Right forelimb (tissue), 1 donor: ENCODE measurements at places on chromosomes 2 and 18.
A peak's percentile ranks its signal among the peaks of the same experiment; 100 is the strongest.

- peak; percentile 46 for DNase-seq
Observed at GRCh38 chr2:23824777-23825212, 102.1 kb downstream of the ATAD2B start.

- no peak for DNase-seq
Observed at GRCh38 chr2:197869041-197869440, 64.6 kb downstream of the PLCL1 start.

DNA sequence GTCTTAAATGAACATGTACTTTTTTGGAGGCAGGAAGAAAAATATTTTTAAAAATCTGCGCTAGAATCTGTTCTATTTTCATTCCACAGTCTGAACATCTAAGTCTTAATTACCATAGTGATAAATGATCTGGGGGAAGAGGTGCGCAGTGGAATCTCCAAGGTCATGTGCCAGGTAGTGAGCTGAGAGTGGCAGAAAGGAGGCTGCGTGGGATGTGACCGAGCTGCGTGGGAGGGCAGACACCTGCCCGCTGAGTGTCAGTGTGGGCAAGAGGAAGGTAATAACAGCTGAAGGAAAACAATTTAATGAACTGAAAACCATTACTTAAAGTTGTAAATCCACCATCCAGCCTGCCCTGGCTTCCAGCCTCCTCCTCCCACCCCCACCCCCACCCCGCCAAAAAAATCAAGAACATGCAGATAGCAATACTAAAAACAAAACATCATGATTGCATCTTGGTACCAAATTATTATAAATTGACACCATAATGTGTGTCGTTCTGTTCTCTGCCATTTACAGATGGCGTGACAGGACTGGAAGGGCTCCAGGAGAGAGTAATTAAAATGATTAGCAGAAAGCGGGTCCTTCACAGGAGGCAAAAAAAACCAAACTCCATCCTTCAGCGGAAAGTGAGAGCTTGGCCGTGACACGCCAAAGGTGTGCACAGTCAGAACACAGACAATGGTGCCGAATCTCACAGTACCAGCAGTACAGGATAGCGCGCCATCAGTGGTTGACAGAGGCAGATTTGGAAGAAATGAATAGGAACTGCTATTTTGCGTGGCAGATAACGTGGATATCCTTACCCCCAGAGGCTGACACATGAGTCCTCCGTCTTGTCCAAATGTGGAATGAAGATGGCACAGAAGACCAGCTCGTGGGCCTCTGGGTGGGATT is 11.4 kb upstream of the DTNB start:
- DNase-seq: no peak

- no peak for DNase-seq
Observed at GRCh38 chr2:207223051-207223450, 57.3 kb upstream of the KLF7 start.

GRCh38 chr2:208164951-208165755 is 1.8 kb upstream of the CRYGA start:
- no peak for DNase-seq
